ENCODE measurements at places on chromosomes 1 and 21.

GRCh38 chr1:49526672-49527071 is 497.1 kb downstream of the AGBL4 start:
- DNase-seq: no peak

DNA sequence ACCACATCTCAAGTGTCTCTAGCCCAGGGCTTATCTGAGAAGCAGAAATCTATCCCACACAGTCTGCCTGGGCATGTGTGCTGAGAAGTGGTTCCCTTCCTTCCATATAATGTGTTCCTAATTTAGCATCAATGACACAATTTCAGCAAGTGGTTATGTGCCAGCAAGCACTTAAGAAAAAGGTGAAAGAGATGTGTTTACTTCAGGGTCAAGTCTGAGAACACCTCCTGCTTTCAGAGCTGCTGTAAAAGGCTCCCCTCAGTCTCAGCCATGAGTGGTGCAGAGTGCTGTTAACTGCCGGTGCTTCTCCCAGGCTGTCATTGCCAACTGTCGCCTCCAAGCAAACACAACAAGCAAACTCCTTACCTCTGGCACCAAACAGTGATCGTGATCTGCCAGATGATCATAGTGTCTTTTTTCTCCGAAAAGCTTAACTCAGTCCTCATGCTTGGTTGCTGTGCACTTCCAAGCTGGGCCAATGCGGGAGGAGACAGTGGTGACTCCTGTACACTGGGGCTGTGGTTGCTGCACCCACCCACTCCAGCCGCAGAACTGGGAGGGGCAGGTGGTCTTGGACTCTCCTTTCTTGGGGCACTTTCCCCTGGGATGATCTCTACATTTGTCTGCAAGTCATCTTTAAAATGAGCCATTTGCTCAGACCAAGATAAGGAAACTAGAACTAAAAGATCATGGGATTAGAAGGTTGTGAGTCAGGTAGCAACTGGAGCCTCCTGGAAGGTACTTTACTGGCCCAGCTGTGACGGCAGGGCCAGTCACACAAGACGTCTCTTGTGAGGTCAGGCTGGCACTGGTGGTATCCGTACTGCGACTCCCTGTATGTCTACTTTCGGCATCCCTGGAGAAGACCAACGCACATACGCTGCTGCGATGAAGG is 32.4 kb downstream of the ATP1A1 start:
- DNase-seq: no peak

DNA sequence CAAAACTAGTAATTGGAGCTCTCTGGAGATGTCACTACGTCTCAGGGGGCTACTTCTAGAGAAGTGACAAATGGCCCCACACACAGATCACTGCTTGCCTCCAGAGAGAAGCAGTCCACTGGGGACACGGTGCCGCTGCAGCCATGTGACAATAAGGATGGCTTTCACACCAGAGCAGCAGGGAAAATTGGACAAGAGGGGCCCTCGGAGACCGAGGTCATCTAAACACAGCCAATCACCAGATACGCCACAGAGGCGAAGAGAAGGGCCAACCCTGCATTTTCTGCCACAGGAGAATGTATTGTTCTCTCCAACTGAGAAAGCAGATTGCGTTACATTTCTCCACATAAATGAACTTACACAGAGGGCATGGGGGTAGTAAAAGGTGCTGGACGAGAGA is 51.2 kb upstream of the TIAM1 start:
- no peak for DNase-seq

GRCh38 chr21:43345046-43345745 is 81.7 kb downstream of the SIK1 start:
- DNase-seq: no peak

DNA sequence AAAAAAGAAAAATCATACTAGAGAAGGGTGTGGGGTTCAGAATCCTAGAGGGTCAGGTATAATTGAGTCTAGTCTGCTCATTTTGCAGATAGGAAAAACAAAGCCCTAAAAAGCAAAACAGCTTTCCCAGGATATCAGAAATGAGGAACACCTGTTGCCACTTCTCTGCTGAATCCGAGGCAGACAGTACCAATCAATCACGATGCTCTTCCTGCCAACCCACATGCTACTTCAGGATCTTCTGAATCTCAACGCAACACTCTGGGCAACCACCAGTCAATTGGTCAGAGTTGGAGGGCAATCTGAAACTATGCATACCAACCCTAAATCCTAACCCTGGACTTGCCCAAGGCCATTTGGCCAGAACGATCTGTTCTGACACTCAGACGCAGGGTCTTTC is 128.3 kb downstream of the EPHB2 start:
- DNase-seq: no peak

DNA sequence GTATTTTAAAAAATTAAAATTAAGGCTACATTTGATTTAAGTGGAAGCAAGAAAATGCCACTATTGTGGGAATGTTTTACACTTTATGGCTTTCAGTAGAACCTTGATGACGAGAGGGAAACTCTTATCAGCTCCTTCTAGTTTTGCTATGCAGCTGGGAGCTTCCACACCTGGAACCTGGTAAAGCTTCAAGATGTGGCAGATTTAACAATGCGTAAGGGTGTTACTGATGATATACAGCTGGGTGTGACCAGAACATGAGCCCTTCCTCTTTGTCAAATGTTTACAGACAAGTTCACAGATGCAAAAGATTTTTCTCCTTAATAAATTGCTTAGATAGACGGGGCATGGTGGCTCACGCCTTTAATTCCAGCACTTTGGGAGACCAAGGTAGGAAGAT is 20.3 kb downstream of the TTC13 start:
- no peak for DNase-seq

DNA sequence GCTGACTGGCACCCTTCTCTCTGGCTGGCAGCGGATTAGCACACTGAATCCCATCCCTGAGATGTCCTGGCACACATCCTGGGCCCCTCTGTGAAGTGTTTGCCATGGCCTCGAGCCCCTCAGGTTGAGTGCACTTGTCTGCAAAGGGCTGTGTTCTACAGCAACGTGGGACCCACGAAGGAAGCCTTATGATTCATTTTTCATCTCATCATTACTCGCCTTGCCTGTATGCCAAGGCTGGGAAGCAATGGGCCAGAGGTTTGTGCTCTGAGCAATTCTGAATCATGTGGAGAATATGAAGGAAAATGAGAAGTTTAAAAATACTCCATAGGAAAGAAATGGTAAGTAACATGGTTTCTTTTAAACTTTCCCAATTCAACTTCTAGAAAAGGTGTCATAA is 124.8 kb upstream of the LMO4 start:
- DNase-seq: peak; percentile 57

DNA sequence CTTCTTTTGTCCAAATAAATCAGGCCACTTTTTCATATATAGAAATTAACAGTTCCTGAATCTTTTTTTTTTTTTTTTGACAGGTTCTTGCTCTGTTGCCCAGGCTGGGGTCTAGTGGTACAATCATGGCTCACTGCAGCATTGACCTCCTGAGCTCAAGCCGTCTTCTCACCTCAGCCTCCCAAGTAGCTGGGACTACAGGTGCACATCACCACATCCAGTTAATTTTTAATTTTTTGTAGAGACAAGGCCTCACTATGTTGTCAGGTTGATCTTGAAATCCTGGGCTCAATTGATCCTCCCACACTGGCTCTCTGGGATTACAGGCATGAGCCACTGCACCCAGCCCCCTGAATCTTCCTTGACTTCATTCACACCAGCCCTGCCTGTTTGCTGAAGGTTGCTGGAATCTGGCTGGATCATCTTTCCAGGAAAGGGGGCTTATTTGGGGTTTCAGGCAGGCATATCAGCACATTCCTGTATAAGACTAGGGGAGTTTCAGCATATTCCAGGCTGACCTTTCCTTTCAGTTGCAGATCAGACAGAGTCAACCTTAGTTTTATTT is 78.2 kb upstream of the ARHGAP29 start:
- no peak for DNase-seq

- DNase-seq: no peak
These were observed 3.0 kb downstream of the SLC27A3 start for GRCh38 chr1:153778051-153778823.

GRCh38 chr1:221161571-221162041 is 282.4 kb downstream of the HLX start:
- peak; percentile 17 for DNase-seq

- no peak for DNase-seq
These were observed 33.5 kb downstream of the ADGRL2 start for GRCh38 chr1:81834268-81834667.

DNA sequence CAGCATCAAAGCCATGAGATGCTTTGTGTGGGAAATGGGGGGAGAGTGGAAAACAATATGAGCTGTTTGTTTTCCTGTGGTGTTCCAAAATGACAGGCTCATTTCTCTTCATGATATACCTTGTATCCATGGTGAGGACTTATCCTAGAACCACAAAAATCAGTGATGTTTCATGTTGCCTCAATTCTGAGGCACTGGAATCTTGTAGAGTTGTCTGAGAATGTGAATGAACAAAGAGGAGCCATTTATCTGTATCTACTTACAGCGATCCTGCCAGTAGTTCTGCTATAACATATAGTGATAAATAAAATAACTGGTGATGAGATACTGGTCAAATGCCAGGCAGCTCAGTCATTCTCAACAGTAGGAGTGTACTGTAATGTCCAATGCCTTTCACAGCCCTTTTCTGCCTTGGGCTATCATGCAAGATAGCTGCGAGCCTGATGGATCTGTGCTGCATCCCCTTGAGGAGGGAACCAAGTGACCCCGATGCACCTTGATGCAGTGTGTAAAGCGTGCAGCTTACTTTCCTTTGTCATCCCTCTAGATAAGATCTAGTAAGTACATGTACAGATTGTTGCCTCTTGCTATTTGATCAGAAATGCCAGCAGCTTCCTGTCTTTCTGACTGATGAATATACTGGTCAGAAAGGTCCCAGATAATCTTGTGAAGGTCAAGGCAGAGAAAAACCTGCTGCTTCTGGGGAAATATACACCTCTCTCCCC is 52.8 kb downstream of the SLC44A3 start:
- no peak for DNase-seq

DNA sequence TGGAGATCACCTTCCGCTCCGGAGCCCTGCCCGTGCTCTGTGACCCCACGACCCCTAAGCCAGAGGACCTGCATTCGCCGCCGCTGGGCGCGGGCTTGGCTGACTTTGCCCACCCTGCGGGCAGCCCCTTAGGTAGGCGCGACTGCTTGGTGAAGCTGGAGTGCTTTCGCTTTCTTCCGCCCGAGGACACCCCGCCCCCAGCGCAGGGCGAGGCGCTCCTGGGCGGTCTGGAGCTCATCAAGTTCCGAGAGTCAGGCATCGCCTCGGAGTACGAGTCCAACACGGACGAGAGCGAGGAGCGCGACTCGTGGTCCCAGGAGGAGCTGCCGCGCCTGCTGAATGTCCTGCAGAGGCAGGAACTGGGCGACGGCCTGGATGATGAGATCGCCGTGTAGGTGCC is 9.6 kb downstream of the SPATA46 start:
- DNase-seq: peak; percentile 63

DNA sequence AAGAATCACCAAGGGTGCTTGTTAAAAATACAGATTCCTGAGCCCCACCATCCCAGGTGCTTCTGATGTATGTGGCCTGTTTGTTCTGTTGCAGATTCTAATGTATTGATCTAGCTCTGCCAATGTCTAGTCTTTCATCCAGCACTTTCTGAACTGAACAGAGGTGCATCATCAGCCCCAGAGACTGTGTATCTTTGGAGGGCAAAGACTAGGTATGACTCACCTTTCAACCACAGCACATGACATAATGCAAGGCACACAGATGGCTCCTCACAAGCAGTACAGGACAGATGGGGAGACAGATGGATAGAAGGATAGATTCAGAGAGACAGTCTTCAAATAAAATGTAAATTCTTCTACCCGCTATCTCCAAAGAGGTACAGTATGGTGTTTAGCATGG is 32.3 kb downstream of the CD58 start:
- DNase-seq: peak; percentile 72

DNA sequence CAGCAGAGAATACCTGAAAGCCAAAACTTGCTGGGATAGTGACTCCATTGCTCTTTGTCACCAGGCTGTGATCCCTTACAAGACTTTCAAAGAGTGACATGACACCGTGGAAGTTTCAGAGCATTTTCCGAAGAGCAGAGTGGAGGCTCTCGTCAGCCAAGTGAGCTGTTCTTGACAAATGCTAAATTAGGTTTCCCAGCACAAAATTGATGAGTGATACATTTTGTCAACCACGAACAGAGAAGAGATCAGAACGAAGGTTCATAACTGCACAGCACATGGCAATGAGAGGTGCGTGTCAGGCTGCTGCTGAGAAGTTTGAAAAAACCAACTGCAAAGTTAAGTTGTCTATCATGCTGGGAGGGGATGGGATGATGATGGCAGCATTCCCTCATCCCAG is 184.4 kb upstream of the C1orf174 start:
- DNase-seq: no peak

DNA sequence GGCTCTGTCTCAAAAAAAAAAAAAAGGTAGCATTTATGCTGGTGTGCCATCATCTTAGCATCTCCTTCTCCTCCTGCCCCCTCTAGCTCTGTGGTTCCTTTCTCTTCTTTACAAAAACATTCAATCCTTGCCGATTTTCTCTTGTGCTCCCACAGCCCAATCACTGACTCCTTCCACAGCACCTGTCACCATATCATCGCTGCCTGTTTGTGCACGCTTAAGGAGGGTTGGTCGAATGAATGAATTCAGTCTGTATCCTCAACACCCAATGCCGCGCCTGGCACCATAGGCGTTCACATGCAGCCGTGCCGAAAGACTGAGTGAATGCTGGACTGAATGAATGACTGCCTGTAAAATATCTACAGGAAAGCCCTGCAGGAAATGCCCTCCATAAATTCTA is 7.9 kb downstream of the RNU5D-1 start:
- DNase-seq: no peak

GRCh38 chr1:215397106-215397505 is 170.0 kb upstream of the KCTD3 start:
- DNase-seq: no peak

DNA sequence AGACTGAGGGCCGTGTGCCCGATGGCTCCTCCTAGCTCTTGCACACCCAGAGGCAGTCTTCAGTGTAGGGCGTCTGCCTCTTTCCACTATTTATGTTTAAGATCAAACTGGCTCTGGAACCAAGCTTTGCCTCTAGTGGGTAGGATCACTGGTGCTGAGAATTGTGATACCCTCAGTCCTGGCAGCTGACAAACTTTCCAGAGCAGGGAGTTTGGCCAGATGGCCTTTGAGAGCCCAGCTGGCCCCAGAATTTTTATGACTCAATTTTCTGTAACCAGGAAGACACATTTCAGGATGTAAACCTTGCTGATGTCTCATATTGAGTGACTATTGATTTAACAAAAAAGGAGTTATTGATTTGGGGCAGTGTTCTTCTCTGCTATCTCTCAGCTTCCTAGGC is 6.7 kb downstream of the COQ8A start:
- peak; percentile 12 for DNase-seq

- DNase-seq: peak; percentile 18
These were observed 4.1 kb upstream of the KCNAB2 start for GRCh38 chr1:6041432-6042062.

- DNase-seq: no peak
These were observed 3.5 kb downstream of the EXTL1 start for GRCh38 chr1:26025060-26025459.

DNA sequence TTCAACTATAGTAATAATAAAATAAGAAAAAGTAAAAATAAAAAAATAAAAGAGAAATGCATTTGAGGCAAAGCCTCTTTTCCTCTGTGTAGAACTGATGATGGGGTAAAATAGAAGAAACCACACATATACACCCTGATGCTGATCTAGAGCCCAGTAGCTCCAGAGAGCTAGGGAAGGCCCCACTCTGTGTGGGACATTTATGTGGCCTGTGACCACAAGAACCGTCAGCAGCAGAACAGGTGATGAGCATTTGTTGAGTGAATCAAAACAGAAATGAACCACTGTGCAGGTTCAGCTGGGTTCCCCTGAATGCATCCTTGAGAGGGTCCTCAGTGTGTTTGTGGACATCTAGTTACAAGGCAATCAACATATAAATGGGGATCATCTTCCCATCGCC is 221.8 kb upstream of the HOOK1 start:
- DNase-seq: no peak

Data from EL (cell line).